ENCODE measurements at places on chromosomes 12 and 14. TPM values are rescaled to one million over a fixed set of nuclear protein-coding genes. Genes with fewer than 3 reads are reported as not detected.

GLS2 gene
- not detected for total RNA-seq

IL22 gene
- total RNA-seq = not detected

TRHDE gene
- 6.3 TPM for total RNA-seq

TCL1B gene
- total RNA-seq = not detected

OR4K2 gene
- total RNA-seq = not detected

PKP2 gene
- 3.7 TPM for total RNA-seq

SMCO2 gene
- total RNA-seq = 0.22 TPM

CLEC2A gene
- not detected for total RNA-seq

GPD1 gene
- not detected for total RNA-seq

TMEM63C gene
- under 0.01 TPM for total RNA-seq

NRDE2 gene
- 17.9 TPM for total RNA-seq

CHMP4A gene
- total RNA-seq = 21.9 TPM

C14orf39 gene
- not detected for total RNA-seq

IRAK3 gene
- total RNA-seq = 5.9 TPM

TAS2R8 gene
- not detected for total RNA-seq

FGD6 gene
- 19.9 TPM for total RNA-seq

TSPAN19 gene
- total RNA-seq = not detected

ARID2 gene
- total RNA-seq = 13.6 TPM

KRT80 gene
- 0.22 TPM for total RNA-seq

CD27 gene
- 0.29 TPM for total RNA-seq
